ENCODE measurements at places on chromosomes 5 and 9.

DNA sequence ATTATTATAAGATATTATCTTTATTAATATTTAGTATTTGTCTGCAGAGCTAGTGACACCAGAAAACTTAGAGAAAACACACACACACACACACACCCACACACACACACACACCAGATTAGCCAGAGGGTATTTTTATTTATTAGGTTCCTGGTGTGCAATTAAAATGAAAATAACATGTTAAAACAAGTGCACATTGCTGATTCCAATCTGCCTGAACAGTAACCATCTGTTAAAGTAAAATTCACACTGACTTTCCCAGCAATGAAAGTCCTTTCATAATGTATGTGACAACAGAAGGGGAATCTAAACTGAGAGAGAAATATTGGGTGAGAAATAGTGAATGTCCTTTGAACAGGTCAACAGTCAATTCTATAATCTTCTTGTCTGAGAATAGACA is 2323.5 kb upstream of the ACO1 start:
- DNase-seq, result no peak

- DNase-seq, result no peak
These were observed 36.1 kb upstream of the JADE2 start for GRCh38 chr5:134489227-134489944.

- no peak for DNase-seq
These were observed 418.0 kb downstream of the CETN3 start for GRCh38 chr5:89991592-89991991.

- no peak for DNase-seq
These were observed 33.3 kb downstream of the PIP5K1B start for GRCh38 chr9:68738358-68738757.

DNA sequence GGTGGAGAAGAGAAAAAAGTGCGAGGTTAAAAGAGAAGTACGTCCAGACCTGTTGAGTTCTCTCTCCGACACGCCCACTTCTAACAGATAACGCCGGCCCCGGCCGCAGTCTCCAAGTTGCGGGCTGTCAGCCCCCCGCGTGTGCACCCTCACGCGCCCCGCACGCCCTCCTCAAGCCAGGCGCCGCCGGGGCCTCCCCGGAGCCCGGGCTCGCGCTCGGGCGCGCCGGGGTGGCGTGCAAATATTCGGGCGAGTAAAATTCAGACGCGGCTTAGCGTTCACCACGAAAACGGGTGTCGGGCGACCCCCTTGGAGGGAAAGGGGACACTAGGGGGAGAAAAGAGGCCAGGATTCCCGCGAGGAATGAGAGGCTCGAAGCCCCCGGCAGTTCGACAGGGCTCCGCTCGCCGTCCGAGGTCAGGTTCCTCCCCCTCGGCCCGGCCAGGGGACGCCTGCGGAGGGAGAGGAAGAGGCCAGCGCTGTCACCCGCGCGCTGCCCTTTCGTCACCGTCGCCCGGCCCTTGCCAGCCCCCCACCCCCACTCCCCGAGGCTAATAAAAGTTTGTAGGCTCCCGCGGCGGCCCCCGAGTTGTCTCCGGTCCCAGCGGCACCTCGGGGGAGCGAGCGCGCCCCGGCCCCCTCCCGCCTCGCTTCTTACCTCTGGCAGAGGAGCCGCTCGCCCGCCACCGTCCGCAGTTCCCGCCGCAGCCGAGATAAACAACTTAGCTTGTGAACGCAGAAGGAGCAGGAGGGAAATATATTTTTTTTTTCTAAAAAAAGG is 743 bp downstream of the NR3C1 start:
- DNase-seq, result peak; percentile 18

DNA sequence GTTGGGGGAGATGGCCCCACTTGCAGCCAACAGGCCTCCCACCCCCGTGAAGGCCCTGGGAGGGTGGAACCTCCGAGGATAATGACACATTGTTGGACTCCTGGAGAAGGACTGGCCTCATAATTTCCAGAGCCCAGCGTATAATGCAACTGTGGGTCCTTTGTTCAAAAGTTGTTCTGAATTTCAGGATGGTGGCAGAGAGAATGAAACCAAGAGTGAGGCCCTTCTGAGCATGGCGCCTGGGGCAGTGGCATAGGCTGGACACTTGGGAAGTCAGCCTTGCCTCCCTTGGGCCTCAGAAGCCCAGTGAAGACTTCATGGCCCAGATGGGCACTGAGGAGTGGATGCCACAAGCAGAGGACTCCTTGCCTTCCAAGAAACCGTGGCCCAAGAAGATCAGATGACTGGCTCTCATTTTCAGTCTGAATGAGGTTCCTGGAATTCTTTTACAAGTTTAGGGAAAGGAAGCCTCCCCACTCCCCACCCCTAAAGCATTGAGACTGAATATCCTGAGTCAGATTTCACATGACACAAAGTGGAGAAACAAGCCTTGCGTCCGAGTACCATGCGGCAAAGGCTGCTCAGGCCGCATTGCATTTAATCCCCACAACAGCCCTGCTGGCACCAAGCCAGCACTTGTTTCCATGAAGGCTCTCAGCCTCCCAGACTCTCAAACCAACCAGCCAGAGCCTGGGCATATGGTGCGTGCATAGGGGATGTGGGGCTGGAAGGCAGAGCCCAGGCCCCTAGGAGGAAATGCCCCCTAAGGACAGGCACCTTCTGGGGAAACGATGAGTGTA is 96.7 kb upstream of the SMIM23 start:
- no peak for DNase-seq

DNA sequence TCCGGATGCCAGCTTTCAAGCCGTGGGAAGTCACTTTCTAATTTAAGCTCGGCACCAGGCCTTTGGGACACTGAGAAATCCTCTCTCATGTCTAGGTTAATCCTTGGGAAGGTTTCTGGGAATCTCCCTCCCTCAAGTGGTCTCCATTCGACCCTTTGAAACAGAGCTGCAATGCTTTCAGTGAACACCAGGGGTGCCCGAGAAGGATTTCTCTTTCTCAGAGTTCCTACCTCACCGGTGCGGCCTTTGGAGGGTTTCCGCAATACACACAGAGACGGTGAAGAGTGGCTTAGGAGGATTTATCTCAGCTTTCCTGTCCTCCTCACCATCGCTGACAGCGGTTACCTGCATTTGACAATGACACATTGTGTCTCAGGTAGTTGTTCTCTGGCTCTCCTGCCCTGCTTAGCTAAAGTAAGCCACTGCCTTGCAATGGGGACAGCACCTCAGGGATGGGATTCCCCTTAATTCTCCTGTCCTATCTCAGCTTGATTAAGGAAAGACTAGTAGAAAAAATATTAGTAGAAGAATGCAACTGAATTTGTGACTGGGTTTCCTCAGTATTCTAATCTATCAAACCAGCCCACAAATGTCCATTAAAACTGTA is 180.6 kb downstream of the GABRG2 start:
- DNase-seq, result no peak

- DNase-seq, result no peak
These were observed 30.2 kb downstream of the MLANA start for GRCh38 chr9:5920860-5921328.

DNA sequence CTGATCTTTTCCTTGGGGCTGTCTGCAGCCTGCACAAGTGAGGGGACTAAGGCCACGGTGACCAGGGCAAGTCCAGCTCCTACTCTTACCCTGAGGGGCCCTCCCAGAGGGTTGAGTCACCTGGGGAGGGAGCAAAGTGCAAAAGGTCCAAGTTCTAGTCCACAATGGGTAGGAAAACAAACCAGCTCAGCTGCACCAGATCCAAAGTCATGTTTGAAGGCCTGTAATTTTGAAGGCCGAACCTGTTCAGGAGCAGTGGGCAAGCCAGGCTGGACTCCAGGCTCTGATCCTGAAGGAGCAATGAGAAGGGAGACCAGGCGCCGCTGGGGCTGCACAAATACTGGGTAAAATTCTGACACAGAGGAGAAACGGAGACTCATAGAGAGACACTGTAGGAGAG is 15.8 kb upstream of the TCF7 start:
- no peak for DNase-seq

GRCh38 chr9:135949501-135950134 is 11.6 kb downstream of the UBAC1 start:
- no peak for DNase-seq

DNA sequence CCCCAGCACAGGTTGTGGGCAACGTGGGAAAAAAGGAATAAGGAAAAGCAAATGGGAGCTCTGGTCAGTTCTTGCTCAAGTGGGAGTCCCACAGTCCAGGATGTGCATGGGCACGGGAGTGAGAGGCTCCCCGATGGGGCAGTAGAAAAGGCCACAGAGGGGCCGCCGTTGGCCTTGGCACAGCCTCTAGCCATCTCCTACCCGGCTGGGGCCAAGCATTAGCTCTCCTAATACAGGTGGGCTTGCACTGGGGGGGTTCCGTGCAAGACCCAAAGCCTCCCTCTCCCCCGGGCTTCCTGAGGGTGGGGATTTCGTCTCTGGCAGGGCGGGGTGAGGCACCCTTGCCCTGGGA is 212.2 kb upstream of the MVB12B start:
- no peak for DNase-seq

- no peak for DNase-seq
These were observed 17.0 kb upstream of the MSMP start for GRCh38 chr9:35771075-35771433.

DNA sequence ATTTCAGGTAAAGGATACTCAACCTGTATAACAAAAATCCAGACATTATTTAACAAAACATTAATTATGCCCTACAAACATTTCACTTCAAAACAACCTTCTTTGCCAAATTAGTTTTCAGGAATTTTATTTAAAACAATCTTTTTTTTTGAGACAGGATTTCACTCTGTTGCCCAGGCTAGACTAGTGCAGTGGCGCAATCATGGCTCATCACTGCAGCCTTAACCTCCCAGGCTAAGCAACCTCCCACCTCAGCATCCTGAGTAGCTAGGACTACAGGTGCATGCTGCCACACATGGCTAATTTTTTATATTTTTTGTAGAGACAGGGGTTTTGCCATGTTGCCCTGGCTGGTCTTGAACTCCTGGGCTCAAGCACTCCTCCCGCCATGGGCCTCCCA is 3.9 kb downstream of the FNIP1 start:
- DNase-seq, result no peak

DNA sequence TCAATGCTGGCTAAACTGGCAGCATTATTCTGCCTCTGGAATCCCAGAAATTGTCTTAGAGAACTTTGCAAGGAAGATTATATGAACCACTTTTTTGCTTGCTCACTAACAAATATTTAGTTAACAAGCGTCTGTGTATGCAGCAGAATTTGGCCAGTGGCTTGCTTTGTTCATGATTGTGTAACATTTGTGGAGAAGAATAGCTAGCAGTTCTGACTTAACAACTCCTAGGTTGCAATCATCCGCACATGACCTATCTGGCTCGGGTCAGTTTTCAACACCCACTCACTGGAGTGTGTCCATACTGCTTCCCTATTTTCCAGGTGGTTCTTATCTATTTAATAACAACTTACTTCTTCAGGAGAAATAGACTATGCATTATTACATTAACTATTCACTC is 98.5 kb downstream of the SNX18 start:
- DNase-seq, result no peak

DNA sequence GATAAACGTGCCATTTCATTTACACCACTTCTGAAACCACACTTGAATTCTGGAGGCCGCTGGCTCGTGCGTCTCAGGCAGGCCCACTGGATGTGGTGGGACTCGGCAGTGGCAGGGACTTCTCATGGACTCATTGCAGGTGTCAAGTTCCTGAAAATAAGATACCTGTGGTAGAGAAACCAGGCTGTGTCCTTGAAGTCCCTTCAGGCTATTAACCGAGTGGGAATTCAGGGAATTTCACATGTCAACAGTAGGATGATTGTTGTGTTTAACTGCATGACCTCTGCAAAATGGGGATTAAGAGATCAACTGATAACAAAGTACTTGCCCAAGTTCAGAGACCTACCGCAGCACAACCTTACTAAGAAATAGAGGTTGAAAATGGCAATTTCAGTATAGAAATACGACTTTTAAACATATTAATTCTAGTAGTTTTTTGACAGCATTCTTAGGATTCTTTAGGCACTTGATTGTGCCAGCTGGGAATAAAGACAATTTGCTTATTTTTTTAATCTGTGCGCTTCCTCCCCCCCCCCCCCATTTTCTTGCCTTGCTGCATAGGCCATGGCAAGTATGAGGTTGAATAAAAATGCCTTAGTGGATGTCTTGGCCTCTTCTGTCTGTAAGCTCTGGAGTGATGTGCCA is 26.8 kb downstream of the TRIP13 start:
- no peak for DNase-seq

DNA sequence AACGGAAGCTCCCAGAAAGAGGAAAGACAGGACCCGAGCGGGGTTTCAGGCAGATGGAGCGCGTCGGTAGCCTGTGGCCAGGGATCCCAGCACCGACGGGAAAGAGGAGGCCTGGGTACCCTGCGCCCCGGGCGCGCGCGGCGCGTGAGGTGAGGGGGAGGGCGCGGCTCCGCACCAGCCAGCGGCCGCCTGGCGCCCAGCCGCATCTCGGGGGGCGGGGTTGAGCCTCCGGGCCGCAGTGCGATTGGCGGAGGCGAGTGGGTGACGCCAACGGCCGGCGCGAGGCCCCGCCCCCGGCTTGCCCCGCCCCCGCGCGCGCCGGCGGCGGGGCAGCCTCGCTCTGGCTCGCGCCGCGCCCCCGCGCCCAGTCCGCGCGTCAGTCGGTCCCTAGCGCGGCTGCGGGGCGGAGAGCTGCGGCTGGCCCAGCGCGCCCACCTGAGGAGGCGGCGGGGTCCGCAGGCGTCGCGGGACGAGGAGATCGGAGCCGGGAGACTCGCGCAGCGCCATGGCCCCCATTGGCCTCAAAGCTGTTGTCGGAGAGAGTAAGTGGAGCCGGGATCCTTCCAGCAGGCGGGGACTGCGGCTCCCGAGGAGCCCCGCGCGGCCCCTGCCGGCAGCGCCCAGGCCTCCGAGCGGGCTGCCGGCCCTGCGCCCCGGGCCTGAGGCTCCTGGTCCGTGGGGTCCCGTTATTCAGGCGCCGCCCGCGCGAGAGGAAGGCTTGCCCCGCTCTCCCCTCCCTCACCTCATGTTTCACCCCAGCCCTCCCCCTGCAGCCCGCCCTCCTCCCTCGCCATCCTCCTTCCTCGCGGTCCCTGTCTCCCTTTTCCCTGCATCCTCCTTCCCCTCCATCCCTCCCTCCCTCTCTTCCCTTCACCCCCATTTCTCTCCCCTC is at the start of gene STXBP1:
Gene STXBP1, plus strand, starts transcription at position 379 of the 892 bp plus-strand sequence. Its CDS starts 127 bp downstream, at position 506.
- DNase-seq, result peak; percentile 80

DNA sequence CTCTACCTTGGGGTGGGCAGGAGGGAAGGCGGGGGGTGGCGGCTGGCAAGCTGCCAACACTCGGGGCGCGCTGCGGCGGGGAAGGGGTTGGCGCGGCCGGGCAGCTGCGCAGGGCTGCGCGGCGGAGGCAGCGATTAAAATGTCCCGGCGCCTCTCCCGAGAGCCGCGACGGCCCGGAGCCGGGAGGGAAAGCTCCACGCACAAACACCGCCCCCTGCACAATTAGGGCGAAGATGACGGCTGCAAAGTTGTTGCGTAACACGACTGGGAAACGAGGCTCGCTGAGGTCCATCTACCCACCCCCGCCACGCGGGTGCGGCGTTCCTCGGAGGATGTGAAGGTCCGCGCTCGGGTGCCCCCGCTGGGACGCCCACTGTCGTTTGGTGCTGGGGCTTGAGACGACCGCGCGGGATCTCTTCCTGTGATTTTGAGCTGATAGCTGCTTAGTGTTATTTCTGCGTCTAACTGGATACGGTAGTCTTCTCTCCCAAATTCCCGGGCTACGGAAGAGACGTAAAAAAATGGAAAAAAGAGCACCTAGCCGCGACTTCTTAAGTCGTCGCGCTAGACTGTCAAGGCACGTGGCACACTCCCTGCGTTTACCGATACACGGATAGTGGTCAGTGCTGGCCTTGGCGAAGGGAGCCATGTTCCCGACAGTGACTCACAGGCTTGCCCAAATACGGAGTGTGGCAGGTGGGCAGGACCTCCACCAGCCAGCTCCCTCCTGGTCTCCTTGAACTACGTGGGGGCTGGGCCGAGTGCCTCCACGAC is 958 bp upstream of the NFIL3 start:
- peak; percentile 50 for DNase-seq
